Astrocyte of the cerebellum (primary cell): ENCODE measurements at places on chromosomes 6 and 20.

GRCh38 chr20:381581-382290 lies 1.2 kb downstream of the TRIB3 start:
- no peak for DNase-seq

- no peak for DNase-seq
Measured at GRCh38 chr6:21386744-21387143, 206.8 kb upstream of the SOX4 start.

- DNase-seq, result no peak
Measured at GRCh38 chr6:71375676-71376075, 87.1 kb downstream of the OGFRL1 start.

- no peak for DNase-seq
Measured at GRCh38 chr6:156866220-156867015, 89.2 kb downstream of the ARID1B start.

GRCh38 chr6:118525913-118526780 lies 21.9 kb upstream of the PLN start:
- no peak for DNase-seq

GRCh38 chr6:99369533-99369932 lies 20.1 kb upstream of the FAXC start:
- DNase-seq, result no peak

- no peak for DNase-seq
Measured at GRCh38 chr20:37521061-37521771, at the start of gene NNAT. NNAT (plus strand) TSS chr20:37521250; CDS start chr20:37521332, 82 bp downstream.

GRCh38 chr6:33586108-33586640 lies 6.1 kb upstream of the BAK1 start:
- no peak for DNase-seq

GRCh38 chr20:36246401-36246800 lies 10.1 kb downstream of the AAR2 start:
- DNase-seq, result no peak

DNA sequence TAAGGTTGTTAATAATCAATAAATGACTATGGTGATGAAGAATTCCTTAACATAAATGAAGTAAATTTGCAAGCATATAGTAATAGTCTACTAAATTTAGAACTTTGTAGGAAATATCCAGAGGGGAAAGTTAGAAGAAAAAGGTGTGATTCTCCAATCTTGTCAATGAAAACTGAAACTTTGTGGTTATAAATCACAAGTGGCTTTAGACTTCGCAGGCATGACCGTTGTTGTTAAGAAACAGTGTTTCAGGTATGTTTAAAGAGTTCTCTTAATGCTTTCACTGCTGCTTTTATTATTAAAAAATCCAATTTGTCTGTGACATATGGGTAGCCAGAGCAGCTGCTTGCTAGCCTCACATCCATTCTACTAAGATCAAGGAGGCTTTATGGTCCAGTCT lies 475.6 kb upstream of the ADGRB3 start:
- no peak for DNase-seq
